ENCODE measurements at places on chromosomes 3 and 15. TPM values are rescaled to one million over a fixed set of nuclear protein-coding genes. Genes with fewer than 3 reads are reported as not detected.
A peak's percentile ranks its signal among the peaks of the same experiment; 100 is the strongest.

Gene CAND2
- total RNA-seq = 14.0 TPM

Gene SLC51A
- total RNA-seq = not detected

Gene PLAAT1
- 1.7 TPM for total RNA-seq

GRCh38 chr3:67641451-67641850, 13.0 kb downstream of the SUCLG2 start:
- peaks cover 7% of the 10 kb centered on the region for H3K36me3 ChIP-seq
- DNase-seq = no peak
- no peaks in the 10 kb centered on the region for H3K4me1 ChIP-seq
- H3K27me3 ChIP-seq = no peaks in the 10 kb centered on the region
- no peak overlapping the region for H3K27ac ChIP-seq
- no peak overlapping the region for H3K4me3 ChIP-seq

DNA sequence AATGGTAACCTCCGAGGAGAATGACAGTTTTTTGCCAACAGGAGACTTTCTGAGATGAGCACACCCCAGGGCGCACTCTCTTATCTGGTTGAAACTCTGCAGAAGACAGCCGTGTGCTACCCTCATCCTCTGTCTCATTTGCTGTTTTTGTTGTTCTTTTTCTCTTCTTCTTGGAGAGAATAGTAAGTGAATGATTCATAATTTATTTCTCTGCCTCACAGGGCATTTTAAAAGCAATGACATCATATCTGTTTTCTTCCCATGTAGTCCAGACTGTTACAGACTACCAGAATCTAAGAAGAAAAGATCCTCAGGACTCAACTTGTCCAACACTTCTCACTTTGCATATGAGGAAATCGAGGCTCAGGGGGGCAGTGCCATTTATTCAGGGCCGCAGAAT, 771.1 kb upstream of the GRM7 start:
- H3K4me3 ChIP-seq = no peak overlapping the region
- H3K27ac ChIP-seq = no peak overlapping the region
- no peak for DNase-seq
- H3K27me3 ChIP-seq = no peaks in the 10 kb centered on the region

DNA sequence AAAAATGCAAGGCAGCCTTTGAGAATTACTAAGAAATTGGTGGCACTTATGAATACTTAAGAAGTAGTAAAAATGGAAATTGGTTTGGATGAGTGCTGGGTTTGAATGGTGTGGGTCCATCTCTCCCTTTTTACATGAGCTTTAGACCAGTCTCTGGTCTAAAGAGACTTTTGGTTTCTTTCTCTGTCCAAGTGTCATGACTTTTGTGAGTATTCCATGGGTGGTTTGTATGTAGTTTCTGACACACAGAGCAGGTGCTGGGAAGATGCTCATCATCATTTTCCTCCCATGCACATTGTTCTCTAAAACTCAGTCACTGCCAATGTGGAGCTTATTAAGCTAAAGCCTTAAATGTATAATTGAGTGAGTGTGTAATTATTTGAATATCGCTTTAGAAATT, 63.5 kb downstream of the KAT2B start:
- no peaks in the 10 kb centered on the region for H3K36me3 ChIP-seq
- H3K27me3 ChIP-seq = no peaks in the 10 kb centered on the region
- no peak overlapping the region for H3K4me3 ChIP-seq
- no peak for DNase-seq

DNA sequence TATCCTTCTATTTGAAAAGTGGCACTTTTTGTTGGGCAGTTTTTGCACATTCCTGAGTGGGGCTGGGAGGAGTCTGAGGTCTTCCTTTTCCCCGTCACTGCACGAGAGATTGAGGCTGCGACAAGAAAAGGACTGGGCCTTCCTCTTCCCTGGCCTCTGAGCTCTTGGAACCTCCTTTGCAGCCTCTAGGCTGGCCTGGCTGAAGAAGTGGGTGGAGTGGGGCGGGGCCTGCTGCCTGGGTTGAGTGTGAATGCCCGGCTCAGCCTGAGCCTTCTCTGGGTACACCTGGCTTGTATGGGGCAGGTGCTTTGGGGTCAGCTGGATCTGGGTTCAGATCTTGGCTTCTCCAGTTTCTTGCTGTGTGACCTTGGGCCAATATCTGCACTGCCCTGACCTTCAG, 43.1 kb downstream of the PLXNA1 start:
- no peak for DNase-seq
- H3K4me1 ChIP-seq = no peaks in the 10 kb centered on the region
- no peak overlapping the region for H3K27ac ChIP-seq
- no peaks in the 10 kb centered on the region for H3K27me3 ChIP-seq

- peaks cover 3% of the 10 kb centered on the region for H3K4me1 ChIP-seq
- H3K4me3 ChIP-seq = no peak overlapping the region
- no peaks in the 10 kb centered on the region for H3K27me3 ChIP-seq
These were observed 33.8 kb upstream of the TFRC start for GRCh38 chr3:196115678-196116083.

DNA sequence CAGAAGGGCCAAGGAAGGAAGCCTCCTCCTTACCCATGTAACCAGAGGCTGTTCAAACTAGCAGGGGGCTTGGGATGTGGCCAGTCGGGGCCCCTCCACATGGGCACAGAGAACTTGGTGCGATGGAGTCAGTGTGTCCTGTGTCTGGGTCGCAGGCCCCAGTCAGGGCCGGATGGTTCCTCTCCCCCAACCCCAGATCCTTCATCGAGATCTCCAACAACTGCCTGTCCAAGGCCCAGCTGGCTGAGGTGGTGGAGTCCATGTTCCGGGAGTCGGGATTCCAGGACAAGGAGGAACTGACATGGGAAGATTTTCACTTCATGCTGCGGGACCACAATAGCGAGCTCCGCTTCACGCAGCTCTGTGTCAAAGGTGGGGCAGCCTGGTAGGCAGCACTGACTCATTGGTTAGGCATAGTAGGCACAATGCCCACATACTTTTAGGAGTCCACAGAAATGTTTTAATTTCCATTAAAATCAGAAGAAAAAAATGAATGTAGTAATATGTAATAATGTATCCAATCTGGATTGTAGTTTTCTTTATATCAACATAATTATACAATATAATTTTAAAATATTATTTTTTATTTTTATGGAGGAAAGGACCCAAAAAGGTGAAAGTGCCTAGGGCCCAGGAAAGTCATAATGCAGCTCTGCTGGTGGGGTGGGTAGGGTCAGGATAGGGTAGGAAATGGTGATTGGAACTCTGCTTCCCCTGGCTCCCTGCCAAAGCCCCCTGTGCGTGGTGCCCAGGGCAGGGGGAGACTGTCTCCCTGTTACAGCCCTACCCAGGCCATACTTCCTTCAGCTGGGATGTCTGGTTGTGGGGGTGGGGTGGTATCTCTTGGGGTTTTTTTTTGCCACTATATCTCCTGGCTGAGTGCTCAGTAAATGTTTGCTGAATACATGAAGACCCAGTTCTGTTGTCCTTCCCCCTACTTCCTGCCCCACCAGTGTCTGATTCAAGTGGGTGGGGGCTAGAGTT, 18.6 kb downstream of the DUOX1 start:
- no peaks in the 10 kb centered on the region for H3K27me3 ChIP-seq
- H3K36me3 ChIP-seq = no peaks in the 10 kb centered on the region
- no peak for DNase-seq
- H3K4me3 ChIP-seq = no peak overlapping the region

GRCh38 chr3:58271901-58272501, 34.0 kb upstream of the RPP14 start:
- H3K4me3 ChIP-seq = no peak overlapping the region
- DNase-seq = no peak
- H3K27ac ChIP-seq = no peak overlapping the region
- H3K27me3 ChIP-seq = no peaks in the 10 kb centered on the region
- no peaks in the 10 kb centered on the region for H3K4me1 ChIP-seq

GRCh38 chr3:146177519-146177918, 16.5 kb upstream of the PLOD2 start:
- no peak for DNase-seq
- peaks cover 6% of the 10 kb centered on the region for H3K4me1 ChIP-seq
- H3K36me3 ChIP-seq = no peaks in the 10 kb centered on the region
- no peaks in the 10 kb centered on the region for H3K27me3 ChIP-seq

DNA sequence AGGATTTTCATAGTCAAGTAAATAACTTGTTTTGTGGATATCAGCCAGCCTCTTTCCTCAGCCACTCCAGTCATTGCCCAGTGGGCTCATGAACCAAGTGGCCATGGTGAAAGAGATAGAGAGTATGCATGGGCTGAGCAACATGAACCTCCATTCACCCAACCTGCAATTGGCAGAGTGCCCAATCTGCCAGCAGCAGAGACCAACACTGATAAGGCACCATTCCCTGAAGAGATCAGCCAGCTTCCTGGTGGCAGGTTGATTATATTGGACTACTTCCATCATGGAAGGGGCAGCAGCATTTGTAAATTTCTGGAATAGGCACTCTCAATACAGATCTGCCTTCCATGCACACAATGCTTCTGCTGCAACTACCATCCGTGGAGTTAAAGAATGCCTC, 10.3 kb upstream of the MCF2L2 start:
- no peak overlapping the region for H3K27ac ChIP-seq
- DNase-seq = no peak
- H3K4me1 ChIP-seq = peaks cover 21% of the 10 kb centered on the region
- H3K4me3 ChIP-seq = no peak overlapping the region

GRCh38 chr3:33751336-33751735, 33.3 kb upstream of the CLASP2 start:
- H3K4me1 ChIP-seq = no peaks in the 10 kb centered on the region
- no peaks in the 10 kb centered on the region for H3K27me3 ChIP-seq
- no peak overlapping the region for H3K27ac ChIP-seq
- H3K4me3 ChIP-seq = no peak overlapping the region
- no peaks in the 10 kb centered on the region for H3K36me3 ChIP-seq

DNA sequence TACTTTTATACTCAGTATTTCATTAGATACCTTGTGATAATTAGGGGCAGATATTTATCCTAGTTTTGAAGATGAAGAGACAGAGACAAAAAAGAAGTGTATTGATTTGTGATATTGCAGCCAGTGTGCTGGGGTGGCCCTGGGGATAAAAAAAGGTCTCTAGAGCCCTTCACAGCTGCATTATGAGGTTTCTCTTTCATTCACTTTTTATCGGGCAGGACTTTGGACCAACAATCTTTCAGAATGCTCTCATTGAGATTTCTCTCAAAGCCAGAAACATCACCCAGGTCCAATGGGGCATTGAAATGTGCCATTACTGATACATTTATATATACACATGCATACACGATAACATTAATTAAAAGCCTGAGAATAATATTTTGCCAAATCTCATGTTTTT, 20.5 kb upstream of the SELENOT start:
- H3K36me3 ChIP-seq = peaks cover 13% of the 10 kb centered on the region
- no peaks in the 10 kb centered on the region for H3K27me3 ChIP-seq

DNA sequence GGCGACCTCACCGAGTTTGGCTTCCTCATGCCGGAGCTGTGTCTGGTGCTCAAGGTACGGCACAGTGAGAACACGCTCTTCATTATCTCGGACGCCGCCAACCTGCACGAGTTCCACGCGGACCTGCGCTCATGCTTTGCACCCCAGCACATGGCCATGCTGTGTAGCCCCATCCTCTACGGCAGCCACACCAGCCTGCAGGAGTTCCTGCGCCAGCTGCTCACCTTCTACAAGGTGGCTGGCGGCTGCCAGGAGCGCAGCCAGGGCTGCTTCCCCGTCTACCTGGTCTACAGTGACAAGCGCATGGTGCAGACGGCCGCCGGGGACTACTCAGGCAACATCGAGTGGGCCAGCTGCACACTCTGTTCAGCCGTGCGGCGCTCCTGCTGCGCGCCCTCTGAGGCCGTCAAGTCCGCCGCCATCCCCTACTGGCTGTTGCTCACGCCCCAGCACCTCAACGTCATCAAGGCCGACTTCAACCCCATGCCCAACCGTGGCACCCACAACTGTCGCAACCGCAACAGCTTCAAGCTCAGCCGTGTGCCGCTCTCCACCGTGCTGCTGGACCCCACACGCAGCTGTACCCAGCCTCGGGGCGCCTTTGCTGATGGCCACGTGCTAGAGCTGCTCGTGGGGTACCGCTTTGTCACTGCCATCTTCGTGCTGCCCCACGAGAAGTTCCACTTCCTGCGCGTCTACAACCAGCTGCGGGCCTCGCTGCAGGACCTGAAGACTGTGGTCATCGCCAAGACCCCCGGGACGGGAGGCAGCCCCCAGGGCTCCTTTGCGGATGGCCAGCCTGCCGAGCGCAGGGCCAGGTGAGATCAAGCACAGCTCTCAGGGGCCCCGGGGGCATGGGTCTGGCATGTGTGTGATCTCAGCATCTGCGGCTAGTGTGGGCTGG, 7.1 kb upstream of the STAB1 start:
- no peak for DNase-seq
- no peak overlapping the region for H3K4me3 ChIP-seq
- H3K27ac ChIP-seq = no peak overlapping the region
- peaks cover 33% of the 10 kb centered on the region for H3K36me3 ChIP-seq

- H3K4me3 ChIP-seq = no peak overlapping the region
- H3K27me3 ChIP-seq = no peaks in the 10 kb centered on the region
- H3K4me1 ChIP-seq = peaks cover 14% of the 10 kb centered on the region
- peaks cover 7% of the 10 kb centered on the region for H3K36me3 ChIP-seq
- H3K27ac ChIP-seq = peak overlapping the region; percentile 76
These were observed 60.6 kb downstream of the MAGI1 start for GRCh38 chr3:65978116-65978515.

- no peaks in the 10 kb centered on the region for H3K27me3 ChIP-seq
- peaks cover 2% of the 10 kb centered on the region for H3K4me1 ChIP-seq
- H3K27ac ChIP-seq = no peak overlapping the region
- no peaks in the 10 kb centered on the region for H3K36me3 ChIP-seq
These were observed 29.2 kb upstream of the TPRG1 start for GRCh38 chr3:189142527-189142926.

DNA sequence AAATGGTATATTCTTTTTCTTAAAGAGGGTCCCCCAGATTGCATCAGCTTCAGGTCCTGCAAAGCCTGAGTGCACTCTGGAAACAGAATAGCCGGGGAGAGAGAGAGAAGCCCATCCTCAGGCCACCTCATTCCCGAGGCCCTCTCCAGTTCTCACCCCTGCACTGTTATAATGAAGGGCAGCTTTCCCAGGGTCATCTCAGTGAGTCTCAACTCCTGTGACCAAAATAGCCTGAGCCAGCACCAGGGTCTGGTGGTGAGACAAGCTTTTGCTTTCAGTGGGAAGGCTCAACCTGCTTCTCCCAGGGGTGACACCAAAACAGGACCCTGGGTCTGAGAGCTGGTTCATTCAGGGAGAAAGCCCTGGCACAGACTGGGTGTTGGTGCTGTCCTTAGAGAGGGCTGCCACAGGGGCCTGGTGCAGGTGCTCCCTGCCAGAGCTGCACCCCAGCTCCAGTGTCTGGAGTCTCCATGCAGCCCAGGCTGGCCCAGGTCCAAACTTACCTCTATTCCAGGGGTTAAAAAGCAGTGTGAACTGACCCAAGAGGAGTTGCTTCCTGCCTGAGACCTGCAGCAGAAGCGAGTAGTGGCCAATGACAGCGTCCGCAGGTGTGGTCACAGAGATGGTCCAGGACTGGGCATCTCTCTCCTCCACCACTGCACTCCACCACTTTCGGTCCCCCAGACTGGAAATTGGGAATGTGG, 6.1 kb downstream of the EPB42 start:
- peaks cover 14% of the 10 kb centered on the region for H3K27me3 ChIP-seq
- no peaks in the 10 kb centered on the region for H3K36me3 ChIP-seq
- H3K4me3 ChIP-seq = no peak overlapping the region

DNA sequence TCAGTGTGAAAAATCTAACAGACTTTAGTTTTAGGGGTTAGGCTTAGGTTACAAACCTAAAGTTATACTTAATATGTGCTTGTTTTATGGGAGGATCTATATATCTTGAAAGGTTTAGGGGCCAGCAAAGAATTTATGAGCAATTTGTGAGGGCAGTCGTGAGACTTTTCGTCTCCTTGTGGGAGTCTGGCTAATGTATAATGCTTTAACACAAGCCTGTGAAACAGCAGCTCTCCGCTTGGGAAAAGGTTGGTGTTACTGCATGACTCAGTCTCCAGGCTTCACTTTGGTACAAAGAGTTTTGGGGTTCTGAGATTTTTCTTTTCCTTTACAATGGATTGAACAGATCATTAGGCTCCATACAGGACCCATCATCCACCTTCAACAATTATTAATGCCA, 79.0 kb upstream of the MFGE8 start:
- no peak overlapping the region for H3K4me3 ChIP-seq
- DNase-seq = no peak
- H3K4me1 ChIP-seq = peaks cover 36% of the 10 kb centered on the region
- no peaks in the 10 kb centered on the region for H3K36me3 ChIP-seq
